ENCODE measurements at places on chromosomes 5 and 9. TPM values are rescaled to one million over a fixed set of nuclear protein-coding genes. Genes with fewer than 3 reads are reported as not detected.

- no peaks in the 10 kb centered on the region for H3K4me1 ChIP-seq
- H3K27ac ChIP-seq = no peak overlapping the region
- H3K27me3 ChIP-seq = peaks cover 6% of the 10 kb centered on the region
- H3K4me3 ChIP-seq = no peak overlapping the region
Observed at GRCh38 chr9:38233343-38233742, 159.2 kb upstream of the ALDH1B1 start.

Gene INSL6
- total RNA-seq = not detected

GRCh38 chr5:176810687-176811501 lies 535 bp downstream of the UNC5A start:
- H3K36me3 ChIP-seq = no peaks in the 10 kb centered on the region
- peaks cover 11% of the 10 kb centered on the region for H3K4me1 ChIP-seq
- peak overlapping the region; percentile 67 for H3K4me3 ChIP-seq
- no peak overlapping the region for H3K27ac ChIP-seq
- DNase-seq = no peak

DNA sequence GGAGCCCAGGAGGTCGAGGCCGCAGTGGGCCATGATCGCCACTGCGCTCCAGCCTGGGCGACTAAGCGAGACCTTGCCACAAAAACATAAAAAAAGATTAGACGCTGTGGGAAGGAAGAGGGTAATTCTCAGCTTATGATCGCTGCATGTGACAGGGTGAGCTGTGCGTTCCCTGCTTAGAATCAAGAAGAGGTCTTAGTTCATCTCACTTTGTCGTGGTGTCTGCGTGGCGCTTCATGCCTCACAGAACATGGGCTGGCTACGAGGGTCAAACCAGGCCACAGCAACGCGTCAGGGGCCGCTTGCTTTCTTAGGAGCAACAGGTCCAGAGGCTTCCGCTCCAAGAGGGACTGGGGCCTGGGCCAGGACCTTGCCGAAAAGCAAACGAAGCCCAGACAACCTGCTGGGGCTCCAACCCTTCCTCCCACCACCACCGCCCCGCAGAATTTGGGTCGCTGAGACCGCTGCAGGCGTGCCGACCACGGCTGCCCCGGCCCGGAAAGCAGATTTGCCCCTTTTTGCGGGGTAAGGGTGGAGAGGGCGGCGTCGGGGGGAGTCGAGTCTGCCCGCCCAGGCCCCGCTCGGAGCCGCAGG lies 10.0 kb upstream of the GRIN1 start:
- peaks cover 24% of the 10 kb centered on the region for H3K4me1 ChIP-seq
- no peaks in the 10 kb centered on the region for H3K27me3 ChIP-seq
- peaks cover 10% of the 10 kb centered on the region for H3K36me3 ChIP-seq
- DNase-seq = no peak
- peak overlapping the region; percentile 92 for H3K27ac ChIP-seq

Gene C9orf43
- total RNA-seq = 0.62 TPM

- no peaks in the 10 kb centered on the region for H3K27me3 ChIP-seq
- H3K4me1 ChIP-seq = peaks cover 22% of the 10 kb centered on the region
- H3K27ac ChIP-seq = no peak overlapping the region
- no peaks in the 10 kb centered on the region for H3K36me3 ChIP-seq
- H3K4me3 ChIP-seq = no peak overlapping the region
Observed at GRCh38 chr9:19154135-19154612, 26.9 kb upstream of the PLIN2 start.

DNA sequence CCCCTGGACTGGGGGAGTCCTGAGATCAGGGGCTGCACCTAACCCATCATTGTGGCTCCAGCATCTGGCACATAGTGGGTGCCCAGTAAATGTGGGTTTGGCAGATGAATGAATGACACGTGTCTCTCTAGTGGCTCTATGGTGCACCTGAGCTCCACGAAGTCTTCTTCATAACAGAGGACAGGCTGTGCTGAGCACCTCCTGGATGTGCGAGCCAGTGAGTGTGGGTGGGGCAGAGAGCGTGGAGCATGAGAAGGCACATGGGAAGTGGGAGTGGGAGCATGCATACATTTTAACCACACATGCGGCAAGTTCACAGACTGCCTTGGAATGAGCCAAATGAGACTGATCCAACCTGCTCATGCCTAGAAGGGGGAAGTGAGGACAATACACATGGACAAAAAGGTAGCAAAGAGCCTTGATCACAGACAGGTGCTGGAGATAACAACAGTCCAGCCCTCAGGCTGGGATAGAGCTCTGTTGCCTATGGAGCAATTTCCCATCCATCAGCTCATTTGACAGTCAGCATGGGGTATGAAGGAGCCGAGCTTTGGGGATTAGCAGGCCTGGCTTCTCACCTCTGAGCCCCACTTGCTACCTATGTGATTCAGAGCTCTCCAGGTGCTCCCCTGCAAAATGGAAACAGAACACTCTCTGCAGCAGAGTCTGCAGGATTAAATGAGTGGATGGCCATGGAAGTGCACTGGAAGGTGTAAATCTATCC lies 76.2 kb upstream of the TBC1D2 start:
- no peak overlapping the region for H3K27ac ChIP-seq
- DNase-seq = no peak
- H3K4me1 ChIP-seq = no peaks in the 10 kb centered on the region
- no peak overlapping the region for H3K4me3 ChIP-seq
- no peaks in the 10 kb centered on the region for H3K36me3 ChIP-seq

Gene ALDH7A1
- 0.76 TPM for total RNA-seq

DNA sequence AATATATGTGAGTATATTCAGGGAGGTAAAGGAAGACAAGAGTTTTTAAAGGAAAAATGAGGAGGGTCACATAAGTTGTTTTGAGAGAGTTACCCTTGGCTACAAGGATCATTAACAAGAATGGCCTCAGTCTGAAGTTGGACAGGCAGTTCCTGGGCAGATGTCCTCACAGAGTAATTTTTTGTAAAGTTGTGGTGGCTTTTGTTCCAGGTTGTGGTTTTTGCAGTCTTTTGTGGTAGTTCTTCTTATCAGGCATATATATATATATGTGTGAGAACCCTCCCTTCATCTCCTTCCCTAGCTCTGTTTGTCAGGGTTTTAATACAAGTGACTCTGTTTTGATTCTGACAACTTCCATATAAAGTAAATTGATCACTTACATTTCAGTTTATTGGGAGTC lies 60.0 kb downstream of the CSNK1G3 start:
- H3K4me3 ChIP-seq = no peak overlapping the region
- no peak for DNase-seq
- peaks cover 1% of the 10 kb centered on the region for H3K27me3 ChIP-seq
- H3K36me3 ChIP-seq = peaks cover 11% of the 10 kb centered on the region

DNA sequence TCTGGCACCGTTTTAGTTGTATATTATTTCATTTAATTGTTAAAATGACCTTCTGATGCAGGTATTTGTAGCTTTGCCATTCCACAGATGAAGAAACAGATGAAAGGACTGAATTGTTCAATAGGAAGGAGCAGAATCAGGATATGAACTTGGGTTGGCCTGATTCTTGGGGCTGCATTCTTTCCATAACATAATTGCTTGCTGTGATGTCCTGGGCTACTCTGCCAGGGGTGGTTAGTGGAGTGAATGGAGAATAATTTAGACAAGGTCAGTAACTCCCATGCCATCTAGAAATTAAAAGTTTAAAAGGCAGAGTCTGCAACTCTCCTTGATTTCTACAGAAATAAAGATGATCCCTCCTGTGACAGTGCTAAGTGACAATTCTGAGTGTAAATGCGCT lies 15.9 kb downstream of the TLR4 start:
- H3K36me3 ChIP-seq = no peaks in the 10 kb centered on the region
- peaks cover 4% of the 10 kb centered on the region for H3K27me3 ChIP-seq
- DNase-seq = no peak
- H3K27ac ChIP-seq = no peak overlapping the region
- no peak overlapping the region for H3K4me3 ChIP-seq
- peaks cover 19% of the 10 kb centered on the region for H3K4me1 ChIP-seq

GRCh38 chr9:94622087-94622800 lies 17.1 kb downstream of the FBP1 start:
- H3K27ac ChIP-seq = no peak overlapping the region
- H3K4me1 ChIP-seq = no peaks in the 10 kb centered on the region
- no peaks in the 10 kb centered on the region for H3K36me3 ChIP-seq
- DNase-seq = no peak

- peaks cover 36% of the 10 kb centered on the region for H3K4me1 ChIP-seq
- peak; percentile 55 for DNase-seq
- peaks cover 10% of the 10 kb centered on the region for H3K27me3 ChIP-seq
- peak overlapping the region; percentile 91 for H3K27ac ChIP-seq
- peak overlapping the region; percentile 92 for H3K4me3 ChIP-seq
Observed at GRCh38 chr9:89603767-89604665, 796 bp upstream of the GADD45G start.

DNA sequence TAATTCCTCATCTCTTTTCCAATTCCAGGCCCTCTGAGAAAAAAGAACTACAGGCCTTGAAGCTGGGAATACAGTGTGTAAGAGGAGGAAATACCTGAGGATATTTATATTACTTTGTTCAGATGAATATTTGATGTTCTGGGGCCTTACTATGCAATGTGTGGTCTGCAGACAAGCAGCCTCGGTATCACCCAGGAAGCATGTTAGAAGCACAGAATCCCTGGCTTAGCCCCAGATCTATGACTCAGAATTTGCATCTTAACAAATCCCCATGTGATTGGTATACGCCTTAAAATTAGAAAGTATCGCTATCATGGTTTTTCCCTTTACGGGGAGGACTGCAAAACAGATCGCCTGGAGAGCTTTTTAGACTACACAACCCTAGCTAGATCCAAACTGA lies 121.0 kb downstream of the JAKMIP2 start:
- no peak overlapping the region for H3K27ac ChIP-seq
- DNase-seq = no peak
- H3K36me3 ChIP-seq = peaks cover 1% of the 10 kb centered on the region
- no peak overlapping the region for H3K4me3 ChIP-seq
- no peaks in the 10 kb centered on the region for H3K4me1 ChIP-seq

- peaks cover 44% of the 10 kb centered on the region for H3K36me3 ChIP-seq
- peaks cover 18% of the 10 kb centered on the region for H3K4me1 ChIP-seq
- H3K27ac ChIP-seq = no peak overlapping the region
- no peak for DNase-seq
Observed at GRCh38 chr5:71652803-71653543, 65.8 kb downstream of the MCCC2 start.

Gene SLC46A2
- total RNA-seq = not detected

DNA sequence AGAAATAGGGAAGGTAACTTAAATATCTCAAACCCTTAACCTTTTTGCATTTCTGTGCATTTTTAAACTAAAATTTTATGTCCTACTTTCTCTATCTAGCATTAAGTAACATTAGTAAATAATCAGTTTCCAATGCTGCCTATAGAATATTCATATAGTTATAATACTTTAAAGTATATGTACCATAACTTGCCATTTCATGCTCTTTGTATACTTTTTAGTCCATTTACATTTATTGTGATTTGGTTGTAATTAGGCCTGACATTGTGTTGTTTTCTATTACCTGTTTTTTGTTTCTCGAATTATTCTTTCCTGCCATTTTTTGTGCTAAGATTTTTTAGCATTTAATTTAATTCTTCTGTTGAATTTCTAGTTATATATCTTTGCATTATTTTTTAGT lies 13.7 kb downstream of the SLC12A2 start:
- no peak for DNase-seq
- H3K27me3 ChIP-seq = no peaks in the 10 kb centered on the region
- no peak overlapping the region for H3K4me3 ChIP-seq
- peaks cover 25% of the 10 kb centered on the region for H3K36me3 ChIP-seq

GRCh38 chr5:175821790-175822211 lies 49.6 kb upstream of the CPLX2 start:
- peak overlapping the region; percentile 85 for H3K27ac ChIP-seq
- H3K4me1 ChIP-seq = peaks cover 22% of the 10 kb centered on the region
- no peaks in the 10 kb centered on the region for H3K36me3 ChIP-seq
- peaks cover 4% of the 10 kb centered on the region for H3K27me3 ChIP-seq

Gene ASPN
- total RNA-seq = not detected

- H3K4me3 ChIP-seq = no peak overlapping the region
- H3K36me3 ChIP-seq = no peaks in the 10 kb centered on the region
- H3K4me1 ChIP-seq = no peaks in the 10 kb centered on the region
- peak; percentile 20 for DNase-seq
- H3K27me3 ChIP-seq = peaks cover 19% of the 10 kb centered on the region
Observed at GRCh38 chr5:159316519-159317383, 13.5 kb downstream of the IL12B start.

DNA sequence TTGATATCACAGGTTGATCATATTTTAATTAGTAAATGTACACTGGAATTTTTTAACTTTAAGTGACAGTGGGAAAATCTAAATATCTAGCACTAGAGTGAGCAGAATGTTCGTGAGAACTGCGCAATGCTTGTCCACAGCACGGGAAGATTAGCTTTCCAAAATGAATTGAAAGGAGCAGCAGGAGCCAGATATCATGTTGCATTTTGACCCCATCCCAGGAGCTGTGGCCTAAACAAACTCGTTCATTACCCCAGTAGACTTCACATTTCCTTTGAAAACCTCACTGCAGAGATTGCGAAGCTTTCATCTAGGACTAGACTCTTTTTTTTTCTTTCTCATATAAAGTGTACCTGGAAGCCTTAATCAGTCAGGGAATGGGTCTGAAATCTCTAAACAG lies 525.8 kb downstream of the CTNND2 start:
- H3K36me3 ChIP-seq = no peaks in the 10 kb centered on the region
- H3K4me1 ChIP-seq = no peaks in the 10 kb centered on the region
- peaks cover 4% of the 10 kb centered on the region for H3K27me3 ChIP-seq
- no peak overlapping the region for H3K4me3 ChIP-seq
- DNase-seq = no peak
- H3K27ac ChIP-seq = no peak overlapping the region

DNA sequence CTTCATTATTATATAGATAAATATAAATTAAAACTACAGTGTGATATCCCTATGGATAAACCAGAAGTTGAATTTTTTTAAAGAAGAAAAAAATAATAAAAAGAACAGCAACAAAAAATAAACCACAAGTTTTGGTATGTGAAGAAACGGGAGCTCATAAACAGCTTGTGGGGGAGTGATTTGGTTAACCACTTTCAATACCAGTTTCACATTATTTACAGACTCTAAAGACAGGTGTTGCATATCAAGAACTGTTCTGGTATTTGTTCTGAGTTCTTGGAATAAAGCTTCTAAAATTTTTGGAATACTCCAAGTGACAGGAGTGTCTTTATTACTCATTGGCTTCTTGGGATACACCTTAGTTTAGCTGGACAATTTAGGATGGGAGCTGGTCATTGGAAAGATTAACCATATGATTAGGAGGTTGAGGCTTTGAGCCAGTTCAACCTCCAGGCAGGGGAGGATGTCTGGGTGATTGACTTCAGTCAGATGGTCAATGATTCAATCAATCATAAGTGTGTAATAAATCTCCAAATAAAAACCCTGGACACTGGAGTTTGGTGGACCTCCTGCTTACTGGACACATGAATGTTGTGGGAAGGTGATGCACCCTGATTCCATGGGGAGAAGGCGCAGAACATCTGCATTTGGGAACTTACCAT lies 2223.1 kb upstream of the C9orf72 start:
- DNase-seq = no peak
- no peak overlapping the region for H3K27ac ChIP-seq
- no peak overlapping the region for H3K4me3 ChIP-seq
- H3K4me1 ChIP-seq = no peaks in the 10 kb centered on the region
- H3K27me3 ChIP-seq = no peaks in the 10 kb centered on the region

Gene PCDHA9
- not detected for total RNA-seq

GRCh38 chr9:20728493-20729220 lies 44.6 kb downstream of the FOCAD start:
- no peak for DNase-seq
- no peaks in the 10 kb centered on the region for H3K27me3 ChIP-seq
- H3K4me3 ChIP-seq = no peak overlapping the region
- no peak overlapping the region for H3K27ac ChIP-seq
- peaks cover 25% of the 10 kb centered on the region for H3K4me1 ChIP-seq
- H3K36me3 ChIP-seq = peaks cover 17% of the 10 kb centered on the region

Gene FOXD4L6
- total RNA-seq = 0.16 TPM
